ENCODE measurements at places on chromosomes 1 and 21.

DNA sequence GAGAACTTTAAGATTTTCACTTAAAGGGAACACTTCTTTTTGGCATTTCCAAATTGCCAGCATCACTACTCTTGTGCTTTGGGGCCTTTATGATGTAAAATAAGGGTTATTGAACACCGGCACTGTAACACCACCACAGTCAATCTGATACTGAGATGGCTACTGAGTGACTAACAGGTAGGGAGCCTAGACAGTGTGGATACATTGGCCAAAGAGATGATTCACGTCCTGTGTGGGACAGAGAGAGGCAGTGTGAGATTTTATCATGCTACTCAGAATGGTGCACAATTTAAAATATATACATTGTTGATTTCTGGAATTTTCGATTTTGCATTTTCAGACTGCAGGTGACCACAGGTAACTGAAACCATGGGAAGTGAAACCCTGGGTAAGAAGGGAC lies 261.6 kb downstream of the SPATA17 start:
- DNase-seq: no peak

DNA sequence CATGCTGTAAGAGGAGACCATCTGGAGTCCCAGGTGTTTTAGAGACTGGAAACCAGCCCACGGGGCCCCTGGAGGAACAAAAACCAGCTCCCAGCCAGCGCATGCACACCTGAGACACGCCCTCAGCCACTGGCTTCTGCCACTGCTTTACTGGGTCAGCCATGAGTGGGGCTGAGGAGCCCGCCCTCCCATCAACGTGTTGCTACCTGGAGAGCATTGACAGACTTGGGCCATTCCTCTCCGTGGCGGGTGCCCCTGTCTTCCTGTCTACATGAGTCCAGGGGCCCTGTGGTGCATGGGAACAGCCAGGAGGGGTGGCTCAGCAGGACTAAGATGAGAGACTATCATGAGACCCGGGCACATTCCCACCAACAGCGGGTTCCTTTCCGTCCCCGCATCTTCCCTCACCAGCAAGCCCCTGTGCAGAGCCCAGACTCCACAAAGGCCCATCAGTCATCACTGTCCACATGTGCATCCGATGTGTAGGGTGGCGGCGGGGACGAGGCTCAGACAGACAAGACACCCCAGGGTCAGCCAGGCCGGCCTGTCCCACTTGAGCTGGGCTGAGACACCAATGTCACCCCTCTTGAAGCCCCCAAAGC lies 45.4 kb upstream of the POFUT2 start:
- DNase-seq: no peak

- no peak for DNase-seq
These were observed 10.0 kb upstream of the SLC2A1 start for GRCh38 chr1:42968654-42969053.

DNA sequence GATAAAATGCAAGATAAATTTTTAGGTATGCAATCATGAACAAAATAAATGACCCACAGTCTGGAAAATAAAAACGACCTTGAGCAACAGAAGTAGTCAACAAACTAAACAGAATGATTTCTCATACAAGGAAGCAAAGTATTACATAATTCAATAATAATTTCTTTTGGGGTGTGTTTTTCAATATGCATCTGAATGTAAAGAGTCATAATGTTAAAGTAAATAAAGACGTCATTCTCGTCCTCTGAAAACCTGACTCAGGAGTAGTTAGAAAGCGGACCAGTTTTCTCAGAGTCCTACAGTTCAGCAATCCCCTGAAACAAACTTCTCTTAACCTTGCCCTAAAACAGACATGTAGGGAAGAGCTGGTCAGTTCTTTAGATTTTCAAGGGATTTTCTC lies 18.6 kb downstream of the CDC42BPA start:
- DNase-seq: no peak

DNA sequence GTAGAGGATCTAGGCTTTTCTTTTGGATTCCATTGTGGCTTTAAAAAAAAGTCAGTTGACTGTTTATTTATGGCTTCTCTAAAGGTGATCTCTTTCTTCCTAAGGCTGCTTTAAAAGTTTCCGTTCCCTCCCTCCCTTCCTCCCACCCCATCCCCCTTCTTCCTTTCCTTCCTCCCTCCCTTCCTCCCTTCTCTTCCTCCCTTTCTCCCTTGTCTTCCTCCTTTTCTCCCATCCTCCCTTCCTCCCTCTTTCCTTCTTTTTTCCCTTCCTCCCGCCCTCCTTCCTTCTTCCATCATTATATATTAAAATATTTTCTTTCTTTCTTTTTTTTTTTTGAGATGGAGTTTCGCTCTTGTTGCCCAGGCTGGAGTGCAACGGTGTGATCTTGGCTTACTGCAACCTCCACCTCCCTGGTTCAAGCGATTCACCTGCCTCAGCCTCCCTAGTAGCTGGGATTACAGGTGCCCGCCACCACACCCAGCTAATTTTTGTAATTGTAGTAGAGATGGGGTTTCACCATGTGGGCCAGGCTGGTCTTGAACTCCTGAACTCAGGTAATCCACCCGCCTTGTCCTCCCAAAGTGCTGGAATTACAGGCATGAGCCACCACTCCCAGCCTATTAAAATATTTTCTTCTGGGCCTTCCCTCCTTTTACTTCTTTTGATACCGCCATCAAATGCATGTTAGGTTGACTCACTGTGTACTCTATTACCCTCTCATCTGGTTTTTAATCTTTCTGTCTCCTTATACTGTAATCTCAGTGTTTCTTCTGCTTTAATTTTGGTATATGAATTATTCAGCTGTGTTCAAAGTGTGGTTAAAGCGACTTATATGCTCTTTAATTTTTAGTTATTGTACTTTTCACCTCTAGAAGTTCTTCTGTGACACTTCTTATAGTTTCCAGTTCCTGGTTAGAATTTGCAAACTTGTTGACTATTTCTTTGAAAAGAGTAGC lies 59.2 kb upstream of the ATP5PO start:
- no peak for DNase-seq
